ENCODE measurements at places on chromosomes 5 and 9.

- DNase-seq, result peak; percentile 68
Observed at GRCh38 chr5:146965761-146966659, 87.5 kb upstream of the PPP2R2B start.

- DNase-seq, result no peak
Observed at GRCh38 chr5:157799578-157799977, 56.1 kb downstream of the LSM11 start.

DNA sequence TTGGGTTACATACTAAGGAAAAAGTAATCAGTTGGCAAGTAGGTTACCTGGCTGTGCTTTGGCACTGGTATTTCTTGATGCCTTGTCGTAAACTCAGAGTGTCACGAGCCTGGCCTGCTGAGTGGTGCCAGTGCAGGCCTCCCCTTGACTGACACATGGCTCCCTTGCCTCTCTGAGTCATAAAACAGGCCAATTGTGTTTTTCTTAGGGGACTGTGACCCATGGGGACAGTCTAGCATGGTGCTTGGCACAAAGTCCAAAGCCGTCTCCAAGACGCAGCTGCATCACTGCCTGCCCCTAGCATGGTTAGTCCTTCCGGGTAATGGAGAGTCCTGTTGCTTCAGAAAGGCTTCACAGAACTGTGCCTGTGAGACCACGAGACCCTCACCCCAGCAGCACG, 132.5 kb downstream of the MVB12B start:
- DNase-seq, result no peak

GRCh38 chr9:13113216-13113615, 166.3 kb downstream of the MPDZ start:
- DNase-seq, result no peak

DNA sequence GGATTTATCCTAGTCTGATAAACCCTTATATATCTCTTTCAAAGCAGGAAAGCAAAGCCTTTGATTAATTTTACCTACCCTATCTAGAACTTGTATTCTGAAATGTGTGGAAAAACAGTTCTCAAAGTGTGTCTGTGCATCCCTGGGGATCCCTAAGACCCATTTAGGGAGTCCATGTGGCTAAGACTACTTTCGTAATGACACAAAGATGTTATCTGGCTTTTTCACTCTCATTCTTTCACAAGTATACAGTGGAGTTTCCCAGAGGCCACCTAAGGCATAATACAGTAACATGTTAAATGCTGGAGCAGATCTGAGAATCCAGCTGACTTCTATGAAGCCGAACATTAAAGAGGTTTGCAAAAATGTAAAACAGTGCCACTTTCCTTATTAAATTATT, 54.3 kb upstream of the TNFSF15 start:
- no peak for DNase-seq

GRCh38 chr5:72302171-72302570, 17.9 kb downstream of the MRPS27 start:
- DNase-seq, result peak; percentile 80

DNA sequence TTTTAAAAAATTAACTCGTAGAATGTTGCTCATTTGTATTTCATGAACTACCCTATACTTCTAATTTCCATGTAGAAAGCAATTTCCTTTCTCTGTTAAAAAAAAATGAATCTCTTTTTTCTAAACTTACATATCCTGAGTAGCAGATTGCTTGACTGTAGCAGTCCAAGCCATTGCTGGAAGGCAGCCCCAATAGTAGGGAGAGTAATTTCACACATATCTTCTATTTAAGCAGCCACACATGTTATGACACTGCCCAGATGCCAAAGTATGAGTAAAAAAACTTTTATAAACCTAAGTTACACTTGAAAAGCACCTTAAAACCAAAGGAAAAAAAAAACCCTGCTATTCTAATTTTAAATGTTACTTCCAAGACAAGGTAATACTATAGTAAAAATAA, 69.6 kb downstream of the FBXL17 start:
- no peak for DNase-seq

DNA sequence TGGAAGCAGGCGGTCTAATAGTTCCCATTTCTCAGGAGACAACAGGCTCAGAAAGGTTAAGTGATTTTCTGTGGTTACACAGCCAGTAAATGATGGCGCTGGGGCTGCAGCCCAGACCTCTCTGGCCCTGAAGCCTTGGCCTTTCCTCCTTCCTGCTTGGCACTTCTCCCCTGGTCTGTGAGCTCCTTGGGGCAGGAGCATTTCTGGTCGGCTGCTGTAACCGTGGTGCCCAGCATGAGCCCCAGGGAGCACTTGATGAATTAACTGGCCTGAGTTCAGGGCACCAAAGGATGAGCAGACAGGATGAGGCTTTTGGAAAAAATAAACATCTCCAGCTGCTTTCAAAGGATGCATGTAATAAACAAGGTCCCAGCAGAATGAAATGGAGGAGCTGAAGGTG, 30.2 kb downstream of the CDHR2 start:
- DNase-seq, result no peak

- no peak for DNase-seq
Observed at GRCh38 chr5:164148292-164148691, 642.9 kb downstream of the MAT2B start.

- DNase-seq, result no peak
Observed at GRCh38 chr5:112917453-112917995, 4.5 kb downstream of the REEP5 start.
